Hindlimb muscle (tissue), 1 donor: ENCODE measurements at places on chromosomes 1 and 21.

DNA sequence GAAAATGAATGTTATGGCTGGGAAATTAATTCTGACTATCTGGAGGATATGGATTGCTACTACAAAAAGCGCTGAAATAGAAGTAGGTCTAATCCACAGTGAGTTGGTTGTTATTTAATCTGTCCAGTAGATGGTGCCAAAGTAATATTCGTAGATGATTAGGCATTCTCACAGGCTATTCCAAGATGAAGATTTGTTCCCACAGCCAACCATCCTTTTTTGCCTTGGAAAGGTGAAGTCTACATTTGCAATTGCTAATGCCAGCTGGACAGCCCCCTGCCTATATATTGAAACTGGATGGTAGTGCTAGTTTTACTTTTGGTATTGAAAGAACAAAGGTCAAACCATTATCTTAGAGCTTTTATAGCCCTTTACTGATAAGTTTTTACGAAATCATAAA lies 43.8 kb downstream of the RBM11 start:
- DNase-seq: peak; percentile 40

DNA sequence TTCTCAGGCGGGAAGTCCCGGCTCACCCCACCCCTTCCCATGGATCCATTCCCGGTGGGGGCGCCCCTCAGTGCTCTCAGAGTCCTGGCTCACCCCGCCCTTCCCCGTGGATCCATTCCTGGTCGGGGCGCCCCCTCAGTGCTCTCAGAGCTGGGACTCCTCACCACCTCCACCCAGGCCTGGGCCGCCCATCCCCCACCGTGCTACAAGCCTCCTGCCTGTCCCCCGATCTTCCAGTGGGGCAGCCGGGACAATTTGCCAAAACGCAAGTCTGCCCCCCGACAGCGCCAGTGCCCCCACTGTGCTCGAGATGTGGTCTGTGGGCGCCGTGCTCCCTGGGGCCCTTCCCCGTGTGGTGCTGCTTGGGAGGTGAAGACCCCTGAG lies 23.2 kb upstream of the PLCH2 start:
- DNase-seq: no peak

DNA sequence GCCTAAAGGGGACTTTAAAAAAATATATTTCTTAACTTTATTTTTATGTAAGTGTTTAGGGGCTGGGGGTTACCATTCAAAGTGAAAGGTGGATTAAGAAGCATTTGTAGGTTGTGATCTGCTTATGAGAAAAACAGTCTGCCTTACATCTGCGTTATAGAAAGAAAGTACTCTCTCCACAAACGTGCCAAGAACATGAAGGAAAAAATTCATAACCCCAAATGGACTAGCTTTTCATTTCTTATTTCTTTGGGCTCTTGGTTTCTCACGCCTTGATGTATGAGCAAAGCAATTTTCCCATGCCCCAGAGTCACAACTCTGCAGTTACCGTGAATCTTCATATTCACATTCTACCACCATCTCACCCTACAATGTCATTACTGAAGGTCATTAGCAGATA lies 1165.1 kb upstream of the ADGRL4 start:
- peak; percentile 32 for DNase-seq

GRCh38 chr1:207885129-207886032 lies 25.5 kb downstream of the CD34 start:
- DNase-seq: peak; percentile 92

DNA sequence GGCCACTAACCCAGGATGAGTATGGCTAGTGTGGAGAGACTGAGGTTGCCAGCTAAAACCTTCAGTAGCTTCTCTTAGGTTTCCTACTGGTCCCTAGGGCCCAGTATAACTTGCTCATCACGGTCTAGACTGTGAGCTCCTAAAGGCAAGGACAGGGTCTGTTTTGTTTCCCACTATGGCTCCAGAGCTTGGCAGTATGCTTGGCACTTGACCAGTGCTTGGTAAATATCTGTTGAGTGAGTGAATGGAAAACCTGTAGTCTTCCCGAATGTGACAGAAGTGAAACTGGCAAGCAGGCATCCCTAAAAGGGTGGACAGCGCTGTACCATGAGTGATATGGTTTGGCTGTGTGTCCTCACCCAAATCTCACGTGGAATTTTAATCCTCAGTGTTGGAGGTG lies 13.1 kb upstream of the PARS2 start:
- no peak for DNase-seq

DNA sequence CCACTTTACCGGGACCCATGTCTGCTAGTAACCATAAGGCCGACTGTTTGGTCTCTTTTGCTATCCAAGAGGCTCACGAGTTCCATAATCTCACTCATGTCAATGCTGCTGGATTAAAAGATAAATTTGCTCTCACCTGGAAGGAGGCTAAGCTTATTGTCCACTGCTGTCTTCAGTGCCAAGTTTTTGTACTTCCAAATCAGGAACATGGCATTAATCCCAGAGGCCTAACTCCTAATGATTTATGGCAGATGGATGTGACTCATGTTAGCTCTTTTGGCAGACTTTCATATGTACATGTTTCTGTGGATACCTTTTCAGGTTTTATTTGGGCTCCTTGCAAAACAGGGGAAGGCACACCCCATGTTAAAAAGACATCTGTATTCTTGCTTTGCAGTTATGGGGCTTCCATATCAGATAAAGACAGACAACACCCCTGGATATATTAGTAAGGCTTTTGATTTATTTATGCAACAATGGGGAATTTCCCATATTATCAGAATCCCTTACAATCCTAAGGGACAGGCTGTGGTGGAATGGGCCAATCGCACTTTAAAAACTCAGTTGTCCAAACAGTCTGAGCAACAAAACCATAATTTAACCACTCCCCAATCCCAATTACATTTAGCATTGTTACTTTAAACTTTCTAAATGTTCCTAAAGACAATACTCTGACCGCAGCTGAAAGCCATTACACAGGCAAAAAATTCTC lies 162.7 kb downstream of the IER5 start:
- DNase-seq: no peak

DNA sequence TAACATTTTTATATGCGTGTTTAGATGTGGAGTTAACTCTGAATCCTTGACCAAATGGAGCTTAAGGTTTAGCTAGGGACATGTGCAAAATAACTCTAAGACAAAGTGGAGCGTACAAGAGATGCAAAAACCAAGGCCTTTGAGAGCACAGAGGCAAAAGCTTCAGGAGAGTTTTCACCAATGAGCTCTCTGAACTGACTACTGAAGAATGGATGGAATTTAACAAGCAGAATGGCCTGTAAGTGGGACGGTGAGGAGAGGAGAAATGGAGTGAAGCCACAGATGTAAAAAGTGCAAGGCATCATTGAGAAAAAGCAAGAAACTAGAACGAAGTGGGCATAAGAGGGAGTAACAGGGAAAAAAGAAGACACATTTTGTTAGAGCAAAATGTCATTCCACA lies 260.0 kb downstream of the RGS7 start:
- DNase-seq: no peak

- no peak for DNase-seq
Measured at GRCh38 chr1:18727956-18728355, 97.3 kb downstream of the PAX7 start.

GRCh38 chr1:47578721-47579419 lies 141.0 kb downstream of the FOXD2 start:
- no peak for DNase-seq

DNA sequence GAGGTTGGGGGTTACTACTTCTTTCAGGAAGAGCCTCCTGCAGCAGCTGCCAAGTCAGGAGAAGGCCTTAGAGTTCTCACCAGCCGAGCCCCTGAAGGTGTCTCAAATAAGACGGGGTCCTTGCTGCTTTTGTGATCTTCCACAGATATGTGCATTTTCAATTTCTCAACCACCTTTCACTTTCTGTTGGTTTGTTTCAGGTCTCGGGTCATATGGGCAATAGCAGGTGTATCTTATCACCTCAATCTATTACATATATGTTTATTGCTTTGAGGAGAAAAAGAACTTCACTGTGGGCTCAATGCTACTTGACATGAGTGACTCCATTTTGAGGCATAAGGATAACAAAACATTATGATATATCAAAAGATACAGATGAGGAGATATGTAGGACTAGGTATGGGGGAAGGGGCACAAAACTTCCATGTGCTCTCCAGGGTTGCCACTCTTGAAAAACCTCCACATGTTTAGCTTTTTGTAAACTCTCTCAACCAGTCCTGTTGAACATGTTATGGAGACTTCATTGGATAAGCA lies 1171.4 kb upstream of the ADGRL2 start:
- DNase-seq: no peak

DNA sequence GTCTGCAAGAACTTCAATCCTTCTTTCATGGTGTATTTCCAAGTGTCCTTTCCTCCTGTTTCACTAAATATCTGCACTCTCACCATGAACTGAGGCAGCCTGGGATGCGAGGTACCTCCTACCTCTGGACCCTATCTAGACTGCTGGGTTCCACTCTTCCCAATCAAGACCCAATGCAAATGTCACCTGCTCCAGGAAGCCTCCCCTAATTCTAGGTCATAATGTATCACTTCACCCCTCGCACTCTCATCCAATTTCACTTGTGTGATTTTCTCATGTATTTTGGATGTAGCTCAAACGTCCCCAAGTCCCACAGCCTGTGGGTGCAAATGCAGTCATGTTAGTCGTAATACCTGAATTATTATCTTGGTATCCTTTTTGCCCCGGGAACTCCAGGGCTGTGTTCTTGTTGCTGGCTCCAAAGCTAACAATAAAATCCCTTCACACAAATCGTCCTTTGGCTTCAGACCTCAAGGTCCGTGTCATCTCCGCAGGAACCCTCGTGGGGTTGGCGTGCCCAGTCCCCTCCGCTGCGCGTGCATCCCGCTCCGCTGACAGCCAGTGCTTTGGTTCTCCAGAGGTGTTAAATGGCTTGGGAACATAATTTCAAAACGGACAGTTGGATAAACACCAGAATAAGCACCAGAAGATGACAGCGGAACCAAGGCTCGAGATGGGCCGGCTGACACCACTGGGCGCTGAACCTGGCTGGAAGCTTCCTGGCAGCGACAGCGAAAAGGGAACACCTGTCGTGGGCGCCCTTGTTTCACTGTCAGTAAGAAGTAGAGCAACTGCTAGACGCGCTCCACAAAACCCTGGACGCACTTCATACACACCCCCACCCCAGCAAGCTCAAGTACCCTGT lies 1.0 kb upstream of the BACH1 start:
- DNase-seq: no peak
